ENCODE measurements at places on chromosomes 7 and 10.

DNA sequence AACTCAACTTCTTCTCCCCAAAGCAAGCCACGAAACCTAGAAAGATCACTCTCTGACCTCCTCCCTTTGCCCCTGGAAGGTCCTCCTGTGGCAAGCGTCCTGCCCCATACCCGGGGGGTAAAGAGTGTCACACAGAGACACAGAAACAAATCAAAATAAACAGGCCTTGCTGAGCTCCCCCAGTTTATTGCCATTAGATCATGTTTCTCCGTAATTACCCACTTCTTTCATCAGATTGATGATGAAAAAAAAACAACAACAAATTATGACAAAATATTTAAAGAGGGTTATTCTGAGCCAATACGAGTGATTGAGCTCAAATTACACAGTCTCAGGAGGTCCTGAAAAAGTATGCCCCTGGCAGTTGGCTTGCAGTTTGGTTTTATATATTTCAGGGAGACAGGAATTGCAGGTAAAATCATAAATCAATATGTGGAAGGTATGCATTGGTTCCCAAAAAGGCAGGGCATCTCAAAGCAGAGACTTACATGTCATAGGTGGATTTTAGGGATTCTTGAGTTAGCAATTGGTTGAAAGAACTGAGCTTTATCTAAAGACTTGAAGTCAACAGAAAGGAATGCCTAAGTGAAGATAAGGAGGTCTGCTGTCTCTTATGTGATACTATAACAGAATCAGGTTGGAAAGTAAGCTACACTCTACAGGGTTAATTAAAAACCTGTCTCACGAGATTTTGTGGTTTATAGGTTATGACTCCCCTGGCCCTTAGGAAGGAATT lies 86.2 kb downstream of the APBB1IP start:
- DNase-seq = no peak

DNA sequence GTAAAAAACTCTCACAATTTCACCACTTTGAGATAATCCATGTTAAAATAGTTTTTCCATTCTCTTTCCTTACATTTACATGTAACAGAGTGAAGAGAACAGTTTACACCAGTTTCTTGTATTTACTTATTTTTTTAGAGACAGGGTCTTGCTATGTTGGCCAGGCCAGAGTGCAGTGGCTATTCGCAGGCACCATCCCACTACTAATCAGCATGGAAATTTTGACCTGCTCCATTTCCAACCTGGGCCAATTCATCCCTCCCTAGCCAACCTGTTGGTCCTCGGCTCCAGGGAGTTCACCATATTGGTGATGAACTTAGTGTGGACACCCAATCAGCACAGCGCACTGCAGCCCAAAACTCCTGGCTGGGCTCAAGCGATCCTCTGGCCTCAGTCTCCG lies 74.1 kb downstream of the LYZL2 start:
- no peak for DNase-seq

DNA sequence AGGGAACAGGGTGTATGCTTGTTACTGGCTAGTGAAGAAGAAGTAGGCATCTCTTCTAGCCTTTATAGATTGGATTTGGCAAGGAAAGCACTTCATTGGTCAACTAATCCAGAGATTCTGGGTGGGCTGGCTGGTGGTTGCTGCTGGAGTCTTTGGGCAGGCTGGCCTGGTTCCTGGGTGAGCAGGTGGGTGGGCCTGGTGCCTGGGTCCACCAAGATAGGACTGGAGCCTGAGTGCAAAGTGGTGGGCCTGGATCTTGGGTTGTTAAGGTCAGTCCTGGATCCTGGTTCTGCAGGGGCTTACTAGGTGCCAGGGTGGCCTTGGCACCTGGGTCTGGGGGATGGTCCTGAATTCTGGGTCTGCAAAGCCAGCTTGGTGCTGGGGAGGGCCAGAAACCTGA lies 482.4 kb upstream of the GHITM start:
- DNase-seq = no peak

DNA sequence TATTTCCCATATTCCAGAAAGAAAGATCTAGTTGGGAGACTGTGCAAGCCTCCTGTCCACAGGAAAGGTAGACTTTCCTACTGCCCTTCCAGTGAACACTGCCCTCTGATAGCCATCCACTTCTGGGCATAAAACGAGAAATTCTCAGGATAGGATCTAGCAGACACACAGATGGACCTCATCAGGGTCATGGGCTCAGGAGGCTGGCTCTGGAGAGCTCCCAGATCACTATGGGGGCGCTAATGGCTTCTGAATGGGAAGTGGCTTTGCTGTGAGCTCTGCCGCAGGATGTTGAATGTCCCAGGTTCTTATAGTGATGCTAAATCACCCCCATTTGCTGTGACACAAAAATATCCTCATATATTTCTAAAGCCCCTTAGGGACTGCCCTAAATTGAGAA lies 77.1 kb downstream of the SVIL start:
- DNase-seq = no peak

DNA sequence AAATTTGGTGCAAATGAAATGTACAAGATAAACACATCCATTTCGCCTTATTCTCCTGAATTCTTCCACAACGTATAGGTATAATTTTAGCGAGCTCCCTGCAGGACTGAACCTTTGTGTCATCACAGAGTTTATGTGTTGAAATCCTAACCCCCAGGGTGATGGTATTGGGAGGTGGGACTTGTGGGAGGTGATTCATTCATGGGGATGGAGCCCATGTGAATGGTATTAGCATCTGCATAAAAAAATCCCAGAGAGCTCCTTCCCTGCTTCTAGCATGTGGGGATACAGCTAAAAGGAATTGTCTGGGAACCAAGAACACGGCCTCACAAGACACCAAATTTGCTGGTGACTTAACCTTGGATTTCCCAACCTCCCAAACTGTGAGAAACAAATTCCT lies 741.4 kb upstream of the VSTM2A start:
- DNase-seq = no peak

GRCh38 chr10:11246752-11247467 lies 229.2 kb downstream of the CELF2 start:
- DNase-seq = no peak

DNA sequence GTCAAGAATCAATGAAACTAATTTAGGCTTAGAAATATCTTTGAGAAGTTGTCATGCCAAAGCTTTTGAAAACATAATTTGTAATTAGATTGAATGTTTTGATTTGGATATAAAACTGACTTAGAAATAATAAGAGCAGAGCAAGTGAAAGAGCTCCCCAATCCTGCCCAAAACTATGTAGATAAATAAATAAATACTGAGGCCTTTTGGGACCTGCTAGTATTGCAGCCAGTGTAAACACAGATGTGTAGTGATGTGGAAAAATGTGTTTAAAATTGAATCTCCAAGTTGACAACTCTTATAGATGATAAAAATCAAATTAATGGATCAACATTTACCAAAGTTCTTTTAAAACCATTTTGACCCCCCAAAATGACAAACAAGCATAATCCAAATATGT lies 896.1 kb downstream of the CNTNAP2 start:
- no peak for DNase-seq

DNA sequence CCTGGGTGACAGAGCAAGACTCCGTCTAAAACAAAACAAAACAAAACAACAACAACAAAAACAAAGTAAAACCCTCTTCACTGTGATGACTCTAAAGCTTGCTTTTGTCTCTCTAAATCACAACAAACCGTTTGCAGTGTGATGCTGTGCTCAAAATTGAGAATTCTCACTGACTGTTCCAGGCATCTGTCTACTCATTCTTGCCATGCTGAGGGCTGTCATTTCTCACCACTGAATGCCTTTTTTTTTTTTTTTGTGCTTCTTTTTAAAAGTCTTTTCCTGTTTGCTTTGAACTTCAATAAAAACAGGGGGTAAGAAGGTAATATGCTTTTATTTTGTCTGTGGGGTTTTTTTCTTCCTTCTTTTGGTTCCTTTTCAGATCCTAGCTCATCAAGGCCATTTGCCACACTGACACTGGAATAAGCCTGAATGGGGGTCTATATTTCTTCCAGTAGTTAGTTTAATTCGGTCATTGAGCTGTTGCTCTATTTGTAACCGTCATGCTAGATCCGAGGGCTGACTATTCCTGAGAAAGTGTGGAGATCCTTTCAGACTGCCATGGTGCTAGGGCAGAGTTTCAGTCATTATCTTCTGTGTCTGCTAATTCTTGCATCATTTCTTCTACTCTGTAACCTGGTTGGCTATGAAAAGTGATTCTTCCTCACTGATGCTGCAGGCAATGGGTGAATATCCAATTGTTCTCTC lies 10.6 kb downstream of the FAS start:
- no peak for DNase-seq

GRCh38 chr10:103795634-103796270 lies 59.6 kb downstream of the SH3PXD2A start:
- no peak for DNase-seq

- no peak for DNase-seq
Measured at GRCh38 chr7:4144811-4145510, 537.1 kb upstream of the FOXK1 start.

- DNase-seq = no peak
Measured at GRCh38 chr7:67950321-67951083, 953.9 kb downstream of the TYW1 start.

- DNase-seq = no peak
Measured at GRCh38 chr10:51340845-51341610, 266.7 kb downstream of the PRKG1 start.

GRCh38 chr7:34902182-34902581 lies 135.1 kb downstream of the DPY19L1 start:
- DNase-seq = no peak

DNA sequence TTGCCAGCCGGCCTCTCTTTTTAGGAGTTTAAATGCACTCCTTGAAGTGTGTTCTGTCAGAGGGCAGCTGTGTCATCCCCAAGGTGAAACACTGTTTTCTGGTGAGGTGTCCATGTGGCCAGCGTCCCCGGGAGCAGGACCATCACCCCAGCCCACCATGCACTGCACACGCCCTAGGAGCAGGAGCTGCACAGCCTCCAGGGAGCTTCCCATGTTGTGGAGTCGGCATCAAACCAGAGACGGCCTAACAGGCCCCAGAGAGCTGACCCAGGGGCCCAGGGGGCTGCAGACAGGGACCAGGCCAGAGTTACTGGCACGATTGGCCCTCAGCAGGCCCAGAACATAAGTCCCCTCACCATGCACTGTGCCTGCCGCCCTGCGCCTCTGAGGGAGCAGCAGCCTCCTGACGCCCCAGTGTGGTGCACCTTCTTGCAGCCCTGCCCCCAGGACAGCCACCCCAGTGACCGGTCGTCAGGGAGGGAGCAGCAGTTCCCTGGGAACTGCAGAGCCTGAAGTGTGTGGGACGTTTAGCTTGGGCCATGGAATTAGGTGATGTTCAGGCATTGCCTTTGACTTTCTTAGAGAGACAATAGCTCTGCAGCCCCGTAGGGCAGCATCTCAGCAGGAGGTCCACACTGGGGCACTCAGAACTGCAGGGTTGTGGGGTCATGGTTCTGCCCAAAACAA lies 97.9 kb downstream of the NKX6-2 start:
- DNase-seq = no peak

GRCh38 chr7:26950889-26951288 lies 86.5 kb upstream of the SKAP2 start:
- DNase-seq = no peak

DNA sequence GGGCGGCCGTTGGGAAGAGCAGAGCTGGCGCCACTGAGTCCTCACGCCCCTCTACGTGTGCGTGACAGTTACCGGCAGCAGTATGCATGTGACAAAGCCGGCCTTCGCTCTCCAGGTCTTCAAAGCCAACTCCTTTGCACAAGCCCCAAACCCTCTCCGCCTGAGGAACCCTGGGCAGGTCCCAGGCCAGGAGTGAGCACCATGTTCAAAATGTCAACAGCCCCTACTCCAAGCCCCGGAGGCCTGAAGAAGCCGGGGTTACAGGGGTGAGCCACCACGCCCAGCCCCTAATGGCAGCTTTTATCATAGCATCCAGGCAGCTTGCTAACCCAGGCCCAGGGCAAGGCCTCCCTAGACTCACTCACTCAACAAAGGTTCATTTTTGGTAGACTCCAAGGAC lies 70.8 kb downstream of the OAT start:
- DNase-seq = no peak

GRCh38 chr7:3494947-3495346 lies 193.9 kb downstream of the SDK1 start:
- DNase-seq = no peak

- peak; percentile 45 for DNase-seq
Measured at GRCh38 chr7:2266911-2267310, 24.9 kb downstream of the NUDT1 start.

- DNase-seq = no peak
Measured at GRCh38 chr7:19972876-19973275, 199.5 kb upstream of the TMEM196 start.

GRCh38 chr7:131774419-131775220 lies 218.2 kb upstream of the PODXL start:
- DNase-seq = no peak

DNA sequence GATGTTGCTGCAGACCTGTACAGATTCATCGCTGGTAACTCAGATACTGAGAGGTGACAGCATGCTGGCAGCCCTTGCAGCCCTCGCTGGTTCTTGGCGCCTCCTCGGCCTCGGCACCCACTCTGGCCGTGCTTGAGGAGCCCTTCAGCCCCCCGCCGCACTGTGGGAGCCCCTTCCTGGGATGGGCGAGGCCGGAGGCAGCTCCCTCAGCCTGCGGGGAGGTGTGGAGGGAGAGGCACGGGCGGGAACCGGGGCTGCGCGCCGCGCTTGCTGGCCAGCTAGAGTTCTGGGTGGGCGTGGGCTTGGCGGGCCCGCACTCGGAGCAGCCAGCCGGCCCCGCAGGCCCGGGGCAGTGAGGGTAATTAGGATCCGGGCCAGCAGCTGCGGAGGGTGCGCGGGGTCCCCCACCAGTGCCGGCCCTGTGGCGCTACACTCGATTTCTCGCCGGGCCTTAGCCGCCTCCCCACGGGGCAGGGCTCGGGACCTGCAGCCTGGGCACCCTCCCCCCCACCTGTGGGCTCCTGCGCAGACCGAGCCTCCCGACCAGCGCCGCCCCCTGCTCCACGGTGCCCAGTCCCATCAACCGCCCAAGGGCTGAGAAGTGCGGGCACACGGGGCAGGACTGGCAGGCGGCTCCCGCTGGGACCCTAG lies 12.2 kb upstream of the GTPBP10 start:
- no peak for DNase-seq

DNA sequence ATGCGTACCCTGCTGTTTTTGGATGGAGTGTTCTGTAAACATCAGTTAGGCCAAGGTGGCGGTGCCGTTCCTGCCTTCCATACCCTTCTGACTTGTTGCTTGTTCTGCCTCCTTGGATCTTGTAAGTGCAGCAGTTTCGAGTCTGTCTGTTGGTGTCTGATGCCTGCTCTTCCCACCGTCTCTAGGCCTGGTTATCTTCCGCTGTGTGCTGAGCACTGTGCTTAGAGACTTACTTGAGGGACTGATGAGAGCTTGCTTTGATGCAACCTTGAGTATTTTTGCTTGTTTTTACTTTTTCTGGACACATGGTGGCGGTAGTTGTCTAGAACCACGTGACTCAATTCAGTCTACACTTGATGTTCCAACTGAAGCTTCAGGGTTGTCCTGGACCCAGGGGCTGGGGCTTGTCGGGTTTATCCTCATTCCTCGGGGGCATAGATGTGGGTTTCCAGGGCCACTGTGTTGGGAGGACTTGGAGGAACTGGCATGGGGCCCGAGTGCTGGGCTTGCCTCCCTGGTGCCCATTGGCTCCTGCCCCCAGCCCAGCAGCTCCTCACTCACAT lies 14.4 kb upstream of the SPRN start:
- DNase-seq = no peak

GRCh38 chr7:156474241-156474743 lies 166.3 kb upstream of the RNF32 start:
- DNase-seq = no peak

Measured in T47D (cell line).